ENCODE measurements at places on chromosomes 16 and 17.

GRCh38 chr17:79088997-79089328 lies 14.3 kb downstream of the ENGASE start:
- no peak for DNase-seq

- no peak for DNase-seq
Measured at GRCh38 chr17:36578671-36579070, 13.0 kb upstream of the DHRS11 start.

- no peak for DNase-seq
Measured at GRCh38 chr16:58001781-58002415, 691 bp downstream of the USB1 start.

- DNase-seq: no peak
Measured at GRCh38 chr16:71569621-71570020, 7.3 kb downstream of the TAT start.
